ENCODE measurements at places on chromosomes 7 and 10.

DNA sequence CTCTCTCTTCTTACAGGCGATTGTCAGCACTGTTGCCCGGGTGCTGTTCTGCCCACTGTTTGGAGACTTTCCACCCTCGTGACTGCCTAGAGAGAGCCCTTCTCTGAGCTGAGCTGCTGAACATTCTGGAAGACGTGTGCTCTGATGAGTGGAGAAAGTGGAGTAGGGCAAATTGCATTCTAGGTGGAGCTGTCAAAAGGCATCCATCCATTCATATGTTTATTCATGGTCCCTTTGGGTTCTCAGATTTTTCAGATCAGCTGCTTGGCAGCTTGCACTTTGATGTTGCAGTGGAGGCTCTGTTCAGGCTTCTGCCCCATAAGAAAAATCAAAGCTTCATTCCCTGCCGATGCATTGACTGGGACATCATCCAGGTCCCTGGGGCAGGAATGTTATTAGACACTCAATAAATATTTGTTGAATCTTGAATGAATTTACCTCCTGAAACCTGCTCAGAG is 120.7 kb upstream of the EEPD1 start:
- no peak for DNase-seq

DNA sequence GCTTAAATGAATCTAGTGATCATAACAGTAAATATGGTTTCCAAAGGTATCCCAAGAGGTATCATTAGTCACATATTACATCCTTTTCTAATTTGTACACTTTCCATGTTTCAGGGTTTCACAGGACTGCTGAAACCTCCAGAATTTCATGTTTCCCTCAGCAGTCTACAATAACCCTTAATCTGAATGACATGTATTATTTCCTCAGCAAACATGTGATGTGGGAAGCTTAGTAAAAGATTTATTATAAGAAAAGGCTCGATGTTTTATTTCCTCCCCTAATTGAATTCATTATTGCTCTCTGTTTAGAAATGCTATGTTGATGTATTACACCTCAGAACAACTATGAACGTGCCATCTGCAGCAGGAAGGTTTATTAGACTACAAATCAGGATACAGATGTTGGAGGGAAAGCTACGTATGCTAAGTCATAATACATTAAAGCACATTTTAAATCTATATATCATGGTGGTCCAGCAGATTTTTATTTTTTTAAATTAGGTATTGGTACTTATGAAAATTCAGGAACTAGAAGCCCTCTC is 52.5 kb upstream of the SKAP2 start:
- no peak for DNase-seq

DNA sequence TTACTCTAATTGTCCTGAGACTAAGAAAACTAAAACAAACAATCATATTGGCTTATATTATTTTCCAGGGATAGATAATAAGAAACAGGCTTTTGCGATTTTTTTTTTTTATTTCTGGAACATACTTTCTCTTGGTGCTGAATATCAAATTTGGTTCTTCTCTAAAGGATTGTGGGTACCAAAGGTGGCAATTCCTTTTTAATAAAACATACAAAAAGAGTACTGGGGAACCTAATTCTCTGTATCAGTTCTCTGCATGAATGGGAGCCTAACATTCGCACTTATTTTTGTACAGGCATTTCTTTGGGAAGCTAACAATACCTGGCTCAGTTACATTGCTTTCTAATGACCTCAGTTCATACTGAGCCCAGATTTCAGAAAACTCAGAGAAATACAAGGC is 32.8 kb downstream of the LRRC18 start:
- DNase-seq = no peak

DNA sequence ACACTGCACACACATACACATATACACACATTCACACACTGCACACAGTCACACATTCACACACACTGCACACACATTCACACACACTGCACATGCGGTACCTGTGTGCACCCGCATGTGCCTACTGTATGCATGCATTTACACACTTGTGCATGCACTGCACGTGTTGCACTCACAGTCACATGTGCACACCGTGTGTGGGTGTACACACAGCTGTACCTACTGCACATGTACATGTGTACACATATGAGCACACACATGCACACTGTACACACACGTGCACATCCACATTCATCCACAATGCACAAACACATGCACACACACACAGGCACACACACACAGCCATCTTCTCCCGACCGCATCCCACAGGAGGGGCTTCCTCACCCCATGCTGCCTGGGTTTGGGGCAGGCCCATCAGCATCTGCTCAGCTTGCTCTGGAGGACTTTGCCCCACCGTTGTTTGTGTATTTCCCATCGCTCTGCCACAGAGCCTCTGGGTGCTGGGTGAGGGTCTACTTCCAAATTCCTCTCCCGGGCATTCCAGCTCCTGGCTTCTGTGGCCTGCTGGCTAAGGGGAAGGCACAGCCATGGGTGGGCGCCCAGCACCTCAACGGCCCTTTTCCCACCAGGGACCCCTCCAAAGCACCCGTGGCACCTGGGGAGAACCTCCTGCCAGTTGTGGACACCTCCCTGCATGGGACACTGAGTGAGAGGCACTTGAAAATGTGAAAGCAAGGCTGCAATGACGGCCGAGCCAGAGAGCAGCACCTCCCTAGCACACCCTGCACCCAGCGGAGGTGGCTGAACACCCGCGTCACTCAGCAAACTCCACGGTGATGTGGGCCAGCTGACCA is 324.3 kb downstream of the PTPRN2 start:
- DNase-seq = no peak

DNA sequence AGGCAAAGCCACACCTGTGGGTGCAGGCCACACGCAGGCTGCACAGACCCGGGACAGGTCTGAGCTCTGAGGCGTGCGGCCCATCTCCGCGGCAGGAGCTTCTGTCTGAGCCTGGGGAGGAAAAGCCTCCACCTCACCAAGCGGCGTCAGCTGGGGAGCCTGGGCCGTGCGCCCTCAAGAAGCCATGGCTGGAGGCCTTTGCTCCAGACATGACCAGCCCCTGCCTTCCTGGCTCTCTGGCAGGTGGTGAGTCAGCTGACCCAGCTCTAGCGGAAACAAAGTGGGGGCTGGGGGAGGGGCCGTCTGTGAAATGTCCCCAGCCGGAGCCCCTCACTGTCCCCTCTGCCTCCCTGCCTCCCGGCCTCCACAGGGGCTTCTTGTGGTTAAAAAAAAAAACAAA is 12.5 kb downstream of the GPER1 start:
- no peak for DNase-seq

DNA sequence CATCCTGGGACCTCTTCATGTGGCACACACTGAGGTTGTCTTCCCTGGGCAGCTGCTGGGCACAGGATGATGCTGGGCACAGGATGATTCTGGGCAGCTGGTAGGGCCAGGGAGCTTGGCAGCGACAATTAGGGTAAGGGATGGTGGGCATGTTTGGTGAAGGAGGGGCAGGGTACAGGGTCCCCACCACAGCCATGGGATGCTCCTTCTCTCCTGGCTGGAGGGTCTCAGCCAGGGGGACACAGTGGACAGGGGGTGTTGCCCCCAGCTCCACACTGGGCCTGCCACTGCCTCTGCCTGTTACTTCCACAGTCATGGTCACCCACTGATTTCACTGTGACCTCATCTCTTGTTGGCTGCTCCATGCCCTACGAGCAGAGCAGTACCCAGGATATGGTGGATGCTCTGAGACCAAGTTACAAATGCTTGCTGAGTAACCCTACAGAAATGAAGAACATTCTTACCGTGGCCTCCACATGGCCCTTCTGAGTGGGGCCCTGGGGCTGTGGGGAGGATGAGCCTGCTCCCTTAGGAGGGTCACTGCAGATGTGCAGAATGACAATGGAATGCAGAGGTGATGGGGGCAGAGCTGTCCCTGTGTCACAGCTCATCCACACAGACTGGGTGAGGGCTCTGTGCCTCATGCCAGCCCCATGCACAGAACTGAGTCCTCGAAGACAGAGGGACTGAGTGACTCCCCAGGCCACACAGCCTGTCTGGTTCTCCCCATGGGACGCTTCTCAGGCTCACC is 28.4 kb upstream of the RET start:
- no peak for DNase-seq

GRCh38 chr7:94452239-94452638 is 57.4 kb upstream of the CASD1 start:
- no peak for DNase-seq

- DNase-seq = no peak
Observed at GRCh38 chr10:132961420-132961786, 19.0 kb upstream of the CFAP46 start.

DNA sequence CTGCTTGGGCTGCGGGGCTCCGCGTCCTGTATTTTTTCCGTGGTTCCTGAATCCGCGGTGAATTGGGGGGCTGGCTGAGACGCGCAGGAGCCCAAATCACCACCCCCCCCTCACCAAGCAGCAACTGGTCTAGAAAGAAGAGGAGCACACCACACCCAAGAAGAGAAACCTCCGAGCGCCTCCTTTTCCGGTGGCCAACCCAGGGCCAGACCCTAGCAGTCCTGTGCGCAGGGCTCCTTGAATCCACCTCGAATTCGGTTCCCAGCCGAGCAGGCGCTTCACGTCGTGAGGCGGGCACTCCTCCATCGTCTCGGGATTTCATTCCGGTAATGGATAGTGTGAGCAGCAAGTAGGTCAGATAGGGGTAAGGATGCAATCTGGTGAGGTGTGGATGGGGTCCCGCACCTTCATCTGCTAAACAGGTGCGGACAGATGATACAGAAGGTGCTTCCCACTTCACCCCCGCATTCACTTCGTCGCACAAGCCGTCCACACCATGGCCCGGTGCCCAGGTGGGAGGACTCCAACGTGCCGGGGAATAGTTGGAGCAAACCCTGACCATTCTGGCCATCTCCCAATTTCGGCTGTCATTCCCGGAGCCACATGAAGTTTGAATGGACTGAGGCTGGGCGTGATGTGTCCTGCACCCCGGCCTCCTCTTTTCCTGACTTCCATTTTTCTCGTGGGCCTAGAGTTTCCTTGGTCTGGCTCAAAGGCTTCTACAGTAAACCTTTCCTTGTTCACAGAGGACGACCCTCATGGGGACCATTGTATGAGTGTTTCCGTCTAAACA is 19.8 kb upstream of the ZNF273 start:
- no peak for DNase-seq

- DNase-seq = no peak
Observed at GRCh38 chr7:31890198-31890597, 180.0 kb downstream of the PDE1C start.

DNA sequence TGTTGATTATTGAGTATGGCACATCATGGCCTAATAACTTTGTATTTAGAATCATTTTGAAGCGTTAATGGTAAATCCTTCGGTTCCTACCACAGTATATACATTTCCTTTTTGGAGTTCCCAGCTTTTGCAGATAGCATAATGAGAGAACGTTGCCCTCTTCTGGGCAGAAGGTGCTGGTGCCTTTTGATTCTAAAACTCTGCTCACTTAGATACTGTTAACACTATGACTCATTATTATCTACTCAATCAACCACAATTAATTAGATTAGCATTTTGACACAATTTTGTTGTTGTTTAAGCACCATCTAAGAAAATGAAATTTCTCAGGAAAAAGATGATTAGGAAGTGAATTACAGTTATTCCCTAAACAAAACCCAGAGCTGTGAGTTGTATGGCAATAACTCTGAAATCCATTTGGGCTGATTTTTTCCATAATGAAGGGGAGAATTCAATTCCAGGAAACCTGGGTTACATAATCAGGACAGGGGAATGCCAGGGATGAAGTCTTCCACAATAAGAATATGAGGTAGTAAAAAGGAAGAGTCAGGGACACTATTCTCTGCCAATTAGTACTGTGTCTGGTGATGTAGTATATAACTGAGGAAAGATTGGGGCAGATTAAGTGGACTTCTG is 11.5 kb upstream of the DLD start:
- no peak for DNase-seq

DNA sequence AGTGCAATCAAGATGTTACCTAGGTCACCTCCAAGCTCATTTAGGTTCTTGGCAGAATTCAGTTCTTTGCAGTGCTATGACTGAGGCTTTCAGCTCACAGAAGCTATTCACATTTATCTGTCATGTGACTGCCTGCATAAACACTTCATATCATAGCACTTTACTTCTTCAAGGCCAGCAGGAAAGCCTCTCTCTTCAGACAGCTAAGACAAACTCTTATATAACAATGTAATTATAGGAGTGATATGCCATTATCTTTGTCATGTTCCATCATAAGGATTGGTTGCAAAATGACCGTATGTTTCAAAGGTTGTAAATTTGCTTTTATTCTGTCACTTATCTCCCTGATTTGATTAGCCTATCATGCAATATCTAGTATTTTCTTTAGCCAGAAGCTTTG is 78.8 kb upstream of the TMEM196 start:
- no peak for DNase-seq

- DNase-seq = no peak
Observed at GRCh38 chr7:107917763-107918651, 27.0 kb downstream of the DLD start.

DNA sequence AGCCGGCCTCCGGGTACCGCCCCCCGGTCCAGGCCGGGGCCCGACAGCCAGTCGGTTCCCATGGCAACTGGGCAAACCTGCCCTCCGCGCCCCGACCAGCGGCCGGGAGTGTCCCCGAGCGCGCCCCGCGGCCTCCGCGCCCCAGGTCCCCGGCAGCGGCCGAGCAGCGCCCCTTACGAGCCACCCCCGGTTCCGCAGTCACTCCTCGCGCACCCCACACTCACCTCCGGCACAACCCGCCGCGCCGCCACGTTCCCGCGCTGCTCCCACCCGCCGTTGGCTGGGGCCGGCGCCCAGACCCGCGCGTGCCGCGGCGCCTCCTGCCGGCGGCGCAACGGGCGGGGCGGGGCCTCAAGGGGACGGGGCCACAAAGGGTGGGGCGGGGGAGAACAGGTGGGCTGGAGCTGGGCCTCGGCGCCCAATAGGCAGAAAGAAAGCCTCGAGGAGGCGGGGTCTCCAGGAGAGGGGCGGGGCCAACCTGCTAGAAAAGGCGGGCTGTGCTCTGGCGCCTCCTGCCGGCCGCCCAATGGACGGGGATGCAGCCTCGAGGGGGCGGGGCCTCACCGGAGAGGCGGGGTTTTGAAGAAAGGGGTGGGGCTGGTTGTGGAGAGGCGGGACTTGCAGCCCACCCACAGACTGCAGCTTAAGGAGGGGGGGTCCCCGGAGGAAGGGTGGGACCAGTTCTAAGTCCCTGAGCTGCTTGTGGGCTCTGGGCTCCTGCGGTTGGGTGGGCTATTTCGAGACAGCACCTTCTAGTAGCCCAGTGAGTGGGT is at the start of gene RADIL:
Gene RADIL (minus strand): TSS at position 345 of the 773 bp plus-strand sequence. CDS start 5,577 bp downstream, outside the sequence.
- DNase-seq = peak; percentile 91

DNA sequence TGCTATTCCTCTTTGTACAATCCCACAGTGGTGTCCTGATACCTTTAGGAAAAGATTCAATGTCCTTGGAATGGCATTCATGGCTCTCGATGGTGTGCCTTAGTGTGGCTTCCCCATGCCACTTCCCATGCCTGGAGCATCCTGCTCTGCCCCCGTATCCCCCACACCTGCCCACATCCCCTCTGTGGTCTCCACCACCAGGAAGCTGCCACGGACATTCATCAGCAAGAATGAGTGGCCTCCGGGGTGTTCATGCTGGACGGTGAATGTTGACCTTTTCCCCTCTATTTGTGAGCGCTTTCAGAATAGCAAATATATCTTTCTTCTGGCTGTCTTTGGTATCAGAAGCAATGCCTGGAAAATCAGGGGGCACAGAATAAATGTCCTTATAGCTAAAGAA is 262.0 kb upstream of the NRP1 start:
- no peak for DNase-seq
